Progenitor cell of endocrine pancreas (in vitro differentiated cells): ENCODE measurements at places on chromosomes 7 and 10.

- no peak for DNase-seq
These were observed 34.5 kb downstream of the EZH2 start for GRCh38 chr7:148849393-148850098.

- no peak for DNase-seq
These were observed 18.2 kb downstream of the HNRNPF start for GRCh38 chr10:43390759-43391158.

- no peak for DNase-seq
These were observed 32.1 kb downstream of the CLRN3 start for GRCh38 chr10:127860592-127860991.

- no peak for DNase-seq
These were observed 839.2 kb upstream of the CELF2 start for GRCh38 chr10:10178476-10178875.

DNA sequence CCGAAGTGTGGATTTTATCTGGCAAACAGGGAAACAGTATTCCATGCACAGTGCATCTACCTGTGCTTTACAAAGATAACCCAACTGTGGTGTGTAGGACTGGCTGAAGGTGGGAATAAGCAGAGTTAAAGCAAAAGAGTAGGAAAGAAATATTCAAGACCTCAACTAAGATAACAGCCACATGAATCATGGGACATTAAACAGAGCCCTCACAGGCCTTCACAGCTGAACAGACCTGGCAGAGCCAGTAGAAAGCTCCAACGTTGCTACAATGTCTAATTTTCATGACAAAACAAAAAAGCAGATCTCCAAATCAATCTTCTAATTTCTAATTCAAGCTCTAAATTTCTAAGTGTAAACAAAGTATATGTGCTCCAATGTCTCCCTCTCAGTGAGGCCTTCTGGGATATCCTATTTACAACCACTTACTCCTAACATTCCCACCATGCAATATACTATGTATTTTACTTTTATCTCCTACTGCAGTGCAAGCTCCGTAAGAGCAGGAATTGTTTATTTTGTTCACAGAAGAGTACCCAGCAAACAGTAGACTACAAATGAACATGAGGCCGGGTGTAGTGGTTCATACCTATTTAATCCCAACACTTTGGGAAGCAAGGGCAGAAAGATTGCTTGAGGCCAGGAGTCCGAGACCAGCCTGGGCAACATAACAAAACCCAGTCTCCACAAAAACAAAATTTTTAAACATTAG is 63.5 kb downstream of the UBE2H start:
- no peak for DNase-seq

- no peak for DNase-seq
These were observed 3.1 kb downstream of the CYREN start for GRCh38 chr7:135167365-135167917.
